ENCODE measurements at places on chromosomes 5 and 9.

DNA sequence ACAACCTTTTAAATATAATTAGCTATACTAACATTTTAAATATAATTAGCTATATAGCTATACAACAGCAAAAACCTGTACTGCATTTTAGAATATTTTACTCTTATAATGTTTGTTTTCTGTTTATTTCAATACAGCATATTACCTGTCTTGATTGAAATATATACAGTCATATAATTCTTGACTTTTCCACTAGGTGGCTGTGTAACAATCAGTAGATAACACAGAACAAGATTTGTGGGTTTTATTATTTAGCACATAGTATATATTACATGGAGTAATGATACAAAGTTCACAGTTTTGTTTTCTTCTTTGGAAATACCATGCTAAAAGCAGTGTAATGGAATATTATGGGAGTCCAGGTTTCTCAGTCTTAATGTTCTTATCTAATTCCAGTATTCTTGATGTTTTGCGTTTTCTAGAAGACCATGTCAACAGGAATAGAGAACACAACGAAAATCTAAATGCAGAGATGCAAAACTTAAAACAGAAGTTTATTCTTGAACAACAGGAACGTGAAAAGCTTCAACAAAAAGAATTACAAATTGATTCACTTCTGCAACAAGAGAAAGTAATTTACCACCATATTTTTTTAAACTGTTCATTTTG is 13.3 kb downstream of the HMMR start:
- no peak for DNase-seq

DNA sequence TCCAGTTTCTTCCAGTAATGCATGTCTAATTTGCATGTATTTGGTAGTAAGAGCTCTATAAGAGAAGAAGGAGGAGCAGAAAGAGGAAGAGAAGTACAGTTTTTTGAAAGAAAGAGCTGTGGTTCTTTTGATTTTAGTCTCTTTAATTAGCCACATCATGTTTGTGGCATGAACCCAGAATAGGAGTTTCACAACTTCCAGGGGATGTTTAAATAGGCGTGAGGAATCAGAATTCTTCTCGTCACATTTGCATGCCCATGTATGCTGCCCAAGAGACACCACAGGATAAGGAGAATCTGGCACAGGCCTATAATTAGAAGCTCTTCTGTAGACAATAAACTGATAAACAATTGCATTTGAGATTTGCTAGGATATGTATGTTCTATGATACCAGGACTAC is 78.7 kb downstream of the GAS1 start:
- DNase-seq = no peak

DNA sequence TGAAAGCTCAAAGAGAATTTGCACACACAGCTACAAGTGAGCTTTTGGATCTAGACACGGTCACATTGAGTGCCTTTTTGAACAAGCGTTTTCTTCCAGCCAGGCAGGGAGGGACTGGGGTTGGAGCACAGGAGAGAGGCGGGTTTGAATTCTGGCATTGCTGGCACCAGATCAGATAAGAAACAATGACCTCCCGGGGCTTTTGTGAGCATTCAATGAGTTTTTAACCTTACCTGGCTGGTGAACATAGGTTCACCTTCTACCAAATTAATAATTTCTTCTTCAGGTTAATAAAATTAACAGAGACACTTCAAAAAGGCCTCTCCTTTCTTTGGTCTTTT is 312.9 kb upstream of the MSX2 start:
- DNase-seq = no peak

- DNase-seq = no peak
These were observed 655.2 kb upstream of the FAM174A start for GRCh38 chr5:99879791-99880511.

DNA sequence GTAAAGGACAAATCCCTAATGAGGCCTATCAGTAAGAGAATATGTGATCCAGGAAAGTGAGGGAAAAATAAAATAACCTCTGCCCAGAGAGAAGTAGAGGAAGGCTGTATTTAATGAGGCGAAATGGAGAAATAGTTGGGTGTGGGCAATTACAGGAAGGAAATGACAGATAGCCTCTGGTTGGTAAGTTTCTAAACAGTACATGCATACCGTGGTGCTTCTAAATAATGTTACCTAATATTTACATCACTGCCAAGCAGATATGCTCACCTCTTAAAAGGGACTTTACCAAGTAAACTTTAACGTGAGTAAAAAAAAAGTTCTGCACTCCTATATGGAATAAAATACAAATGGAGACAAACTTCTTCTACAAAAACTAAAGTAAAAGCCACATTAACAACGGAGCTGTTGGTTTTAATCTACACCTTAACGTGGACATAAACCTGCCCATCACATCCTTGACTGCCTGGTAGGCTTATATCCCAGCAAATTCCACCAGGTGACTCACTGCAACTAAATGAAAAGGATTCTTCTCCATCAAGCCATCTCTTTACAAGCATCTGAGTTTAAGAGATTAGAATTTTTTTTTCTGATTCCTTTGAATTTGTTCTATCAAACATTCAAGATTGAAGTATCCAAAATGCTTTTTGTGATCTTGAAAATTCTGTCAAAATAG is 12.4 kb downstream of the NFIL3 start:
- no peak for DNase-seq

- DNase-seq = no peak
These were observed 384.2 kb upstream of the RPS23 start for GRCh38 chr5:82662340-82662739.

- DNase-seq = no peak
These were observed 445.4 kb upstream of the ITGA1 start for GRCh38 chr5:52342361-52342760.

GRCh38 chr5:126359884-126360283 is 63.3 kb upstream of the GRAMD2B start:
- no peak for DNase-seq

DNA sequence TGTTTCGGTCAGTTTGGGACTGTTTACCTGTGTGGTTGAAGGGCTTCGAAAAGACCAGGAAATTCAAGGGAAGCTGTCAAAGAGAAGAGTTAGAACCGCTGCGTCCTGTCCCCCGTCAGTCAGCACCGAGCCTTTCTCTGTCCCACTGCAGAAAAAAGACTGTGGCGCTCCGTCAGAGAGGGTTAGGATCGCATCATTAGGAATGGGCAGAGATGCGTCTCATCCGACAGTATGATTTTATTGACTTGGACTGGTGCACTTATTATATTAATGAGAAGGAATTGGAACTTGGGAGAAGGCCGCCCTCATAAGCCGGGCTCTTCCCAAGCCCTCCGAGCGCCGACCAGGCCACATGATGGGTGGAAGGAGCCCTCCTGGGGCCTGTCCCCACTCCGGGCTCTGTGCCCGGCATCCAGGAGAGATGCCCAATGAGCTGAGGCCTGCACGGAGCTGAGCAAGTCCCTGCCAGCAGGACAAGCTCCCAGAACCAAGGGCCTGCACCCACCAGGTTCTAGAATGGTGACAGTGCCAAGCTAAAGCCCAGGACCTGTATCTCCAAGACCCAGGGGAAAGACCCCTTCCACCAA is 71.5 kb downstream of the NEK6 start:
- no peak for DNase-seq

DNA sequence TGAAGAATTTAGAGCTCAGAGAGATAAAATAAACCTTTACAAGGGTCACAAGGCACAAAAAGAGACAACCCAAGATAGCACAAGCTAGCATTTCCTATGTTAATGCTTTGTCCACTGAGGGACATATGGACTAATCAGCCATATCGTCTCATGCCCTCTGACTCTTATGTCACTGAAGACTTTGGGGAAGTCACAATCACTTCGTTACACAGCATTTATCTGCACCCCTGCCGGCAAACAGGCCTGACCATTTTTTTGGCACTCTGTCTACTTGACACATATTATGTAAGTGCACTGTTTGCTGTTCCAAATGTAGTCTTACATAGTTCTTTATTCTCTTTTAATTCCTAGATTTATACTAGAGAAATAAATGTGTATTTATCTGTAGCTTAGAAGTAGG is 13.9 kb upstream of the BNC2 start:
- no peak for DNase-seq

DNA sequence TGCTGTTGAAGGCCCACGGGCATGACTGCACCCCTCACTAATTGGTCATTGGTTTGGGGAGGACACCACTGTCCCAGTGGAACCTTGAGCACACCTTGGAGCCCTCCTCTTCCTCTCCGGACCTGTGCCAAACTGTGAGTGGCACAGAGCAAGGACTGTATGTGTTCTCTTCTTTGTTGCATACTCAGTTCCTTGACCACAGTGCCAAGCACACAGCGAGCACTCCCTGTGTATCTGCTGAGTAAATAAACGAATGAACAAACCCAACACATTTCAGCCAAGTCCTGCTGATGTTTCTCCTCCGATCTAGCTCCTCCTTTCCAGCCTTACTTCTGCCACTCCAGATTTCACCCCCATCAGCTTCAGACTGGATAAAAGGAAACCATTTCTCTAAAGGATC is 2.7 kb upstream of the TRIM52 start:
- no peak for DNase-seq

DNA sequence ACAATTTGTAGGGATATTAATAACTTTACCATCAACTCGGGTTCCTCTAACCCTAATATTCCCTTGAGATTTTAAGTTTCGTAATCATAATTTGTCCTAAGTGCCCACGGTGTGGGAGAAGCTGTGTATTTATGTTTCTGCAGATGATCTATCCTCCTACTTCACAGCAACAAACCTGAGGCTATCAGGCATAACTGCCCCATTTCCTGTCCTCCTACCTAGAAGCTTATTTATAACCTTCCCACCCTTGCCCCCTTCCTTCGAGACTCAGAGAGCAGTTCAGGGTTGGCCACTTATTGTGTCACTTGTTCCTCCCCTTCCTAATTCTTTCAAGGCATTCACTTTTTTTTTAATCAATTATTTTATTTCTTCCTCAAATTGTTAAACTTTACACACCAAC is 29.6 kb upstream of the LCP2 start:
- no peak for DNase-seq

DNA sequence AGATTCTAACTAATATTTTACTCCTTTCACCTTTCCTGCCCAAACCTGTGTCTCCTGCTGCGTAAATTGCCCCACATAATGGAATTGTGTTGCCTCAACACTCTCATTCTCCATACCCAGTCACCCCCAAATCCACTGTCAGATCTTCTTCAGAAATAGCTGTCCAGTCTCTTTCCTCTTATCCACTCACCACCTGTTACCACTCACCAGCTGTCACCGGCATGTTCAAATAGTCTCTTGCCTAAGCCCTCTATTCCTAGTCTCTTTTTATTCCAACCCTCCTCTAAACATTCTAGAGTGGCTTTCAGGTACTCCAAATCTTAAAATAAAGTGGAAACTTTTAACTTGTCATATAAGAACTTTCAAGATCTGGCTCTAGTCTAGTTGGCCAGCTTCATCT is 262.0 kb upstream of the FBXL7 start:
- DNase-seq = no peak

- no peak for DNase-seq
These were observed 1746.4 kb downstream of the EFNA5 start for GRCh38 chr5:105924366-105924765.

- no peak for DNase-seq
These were observed 632.3 kb downstream of the TLE4 start for GRCh38 chr9:80204054-80204453.

DNA sequence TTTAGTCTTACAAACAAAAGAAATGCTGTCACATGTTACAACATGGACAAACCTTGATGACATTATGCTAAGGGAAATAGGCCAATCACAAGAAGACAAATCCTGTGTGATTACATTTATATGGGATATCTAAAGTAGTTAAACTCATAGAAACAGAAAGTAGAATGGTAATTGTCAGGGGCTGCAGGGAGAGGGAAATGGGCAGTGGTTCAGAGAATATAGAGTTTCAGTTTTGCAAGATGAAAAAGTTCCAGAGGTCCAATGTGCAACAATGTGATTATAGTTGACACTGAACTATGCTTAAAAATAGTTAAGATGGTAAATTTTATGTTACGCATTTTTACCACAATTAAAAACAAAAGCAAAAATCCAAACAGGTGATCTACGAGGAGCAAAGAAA is 265.5 kb downstream of the NDUFS4 start:
- no peak for DNase-seq

- DNase-seq = no peak
These were observed 4.8 kb upstream of the PITX1 start for GRCh38 chr5:135038813-135039270.

GRCh38 chr5:128053291-128053954 is 30.1 kb upstream of the SLC12A2 start:
- no peak for DNase-seq

GRCh38 chr9:91166796-91167366 is 194.8 kb downstream of the AUH start:
- no peak for DNase-seq

GRCh38 chr9:74322661-74323314 is 174.3 kb upstream of the RORB start:
- no peak for DNase-seq

DNA sequence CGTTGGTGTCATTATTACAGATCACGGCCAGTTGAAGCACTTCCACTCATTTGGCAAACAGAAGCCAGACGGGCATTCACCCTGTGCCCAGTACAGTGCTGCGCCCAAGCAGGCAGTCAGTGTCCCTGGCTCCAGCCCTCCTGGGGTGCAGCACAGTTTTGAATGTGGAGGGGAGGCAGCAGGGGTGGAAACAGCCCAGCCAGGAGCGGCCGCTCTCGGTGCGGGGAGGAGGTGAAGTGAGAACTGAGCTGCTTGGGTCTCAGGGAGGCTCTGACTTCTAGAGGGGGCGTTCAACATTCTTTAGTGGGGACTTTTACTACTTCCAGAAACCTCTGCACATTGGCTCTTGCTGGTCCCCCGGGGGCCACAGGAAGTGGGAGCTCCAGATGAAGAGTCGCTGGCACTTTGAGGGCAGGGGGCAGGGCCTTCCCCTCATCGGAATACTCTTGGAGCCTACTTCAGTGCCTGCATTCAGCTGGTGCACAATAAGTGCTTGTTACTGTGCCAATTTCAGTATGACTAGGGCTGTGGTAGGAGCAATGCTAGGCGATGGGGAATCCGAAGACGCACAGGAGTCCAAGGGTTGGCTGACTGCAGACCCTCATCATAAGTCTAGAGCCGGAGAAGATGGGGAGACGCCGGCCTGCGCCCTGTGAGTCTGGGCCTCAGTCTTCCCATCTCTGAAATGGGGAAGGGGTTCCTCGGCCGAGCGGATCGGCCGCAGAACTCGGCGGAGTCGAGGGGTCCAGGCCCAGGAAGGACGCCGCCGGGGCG is 492 bp upstream of the NEK6 start:
- no peak for DNase-seq

- no peak for DNase-seq
These were observed 263.5 kb upstream of the PANK3 start for GRCh38 chr5:168842571-168843205.

DNA sequence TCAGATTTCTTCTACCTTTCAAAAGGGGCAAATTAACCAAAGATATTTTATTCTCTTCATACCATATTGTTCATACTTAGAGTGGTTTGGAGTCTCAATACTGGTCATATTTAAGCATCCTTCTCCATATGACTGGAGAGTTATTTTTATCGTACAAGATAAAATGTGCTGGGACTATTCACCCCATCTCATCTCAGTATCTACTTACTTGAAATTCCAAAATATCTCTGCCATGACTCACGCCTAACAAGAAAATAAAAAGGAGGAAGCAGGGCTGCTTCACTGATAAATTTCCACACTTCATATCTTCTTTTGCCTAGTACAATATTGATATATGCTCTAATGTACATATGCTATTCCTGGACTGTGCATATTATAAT is 277.9 kb upstream of the CDH9 start:
- DNase-seq = no peak

All from effector memory CD4-positive, alpha-beta T cell (primary cell).